Stimulated activated CD4-positive, alpha-beta T cell treated with anti-CD3 and anti-CD28 coated beads, Interleukin-12 subunit alpha, Interleukin-12 subunit beta, amount 100 ng/mL, for 4 hours (primary cell): ENCODE measurements at places on chromosomes 4 and X.
A peak's percentile ranks its signal among the peaks of the same experiment; 100 is the strongest.

- no peak for DNase-seq
Measured at GRCh38 chrX:65846974-65847373, 179.5 kb downstream of the MSN start.

DNA sequence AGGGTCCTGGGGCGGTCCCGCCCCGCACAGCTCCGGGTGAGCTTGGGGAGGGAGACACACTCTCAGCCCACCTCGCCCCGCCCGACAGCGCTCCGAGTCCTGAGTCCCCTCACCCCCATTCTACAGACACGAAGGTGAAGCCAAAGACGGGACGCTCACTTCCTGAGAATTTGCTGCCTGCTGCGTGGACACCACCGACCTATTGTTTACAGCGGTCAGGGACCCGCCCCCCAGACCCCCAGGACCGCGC is 796 bp upstream of the ZNF141 start:
- DNase-seq: no peak

- no peak for DNase-seq
Measured at GRCh38 chr4:140790171-140790570, 34.0 kb upstream of the TBC1D9 start.

DNA sequence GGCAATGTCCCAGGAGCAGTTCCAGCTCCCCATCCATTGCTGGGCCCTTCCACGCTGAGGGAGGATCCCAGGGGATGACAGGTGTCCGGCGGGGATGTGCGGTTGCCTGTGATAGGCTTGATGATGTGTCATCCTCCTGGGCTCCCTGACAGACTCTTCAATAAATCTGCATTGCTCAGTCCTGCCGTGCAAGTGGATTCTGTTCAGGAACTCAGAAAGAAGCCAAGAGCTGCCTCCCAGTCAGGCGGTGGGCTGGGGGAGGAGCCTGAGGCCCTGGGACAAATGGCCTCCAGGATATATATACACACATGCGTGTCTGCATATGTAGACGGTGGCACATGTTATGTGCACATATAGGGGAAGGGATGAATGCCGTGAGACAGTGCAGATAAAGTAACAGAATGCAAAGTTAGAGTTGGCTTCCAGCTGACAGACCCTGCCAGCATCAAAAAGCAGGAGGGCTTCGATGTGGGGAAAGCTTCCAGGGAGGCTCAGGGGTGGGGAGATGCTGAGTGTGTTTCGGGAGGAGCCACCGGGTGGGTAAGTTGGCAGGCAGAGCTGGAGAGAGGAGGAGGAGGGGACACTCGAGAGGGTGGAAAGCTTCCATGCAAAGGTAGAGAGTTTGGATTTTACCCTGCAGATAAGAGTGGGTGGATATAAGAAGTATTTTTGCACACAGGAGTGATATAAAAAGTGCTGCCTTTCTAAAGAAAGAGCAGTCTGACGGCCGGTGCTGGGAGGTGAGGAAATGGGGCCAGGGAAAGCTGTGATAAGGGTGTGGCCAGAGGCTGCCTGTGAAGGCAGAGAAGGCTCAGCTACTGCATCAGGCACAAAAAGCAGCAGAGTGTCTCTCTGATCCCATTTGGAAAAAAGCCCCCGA is 28.5 kb upstream of the CRMP1 start:
- no peak for DNase-seq

GRCh38 chr4:152072906-152073305 is 312.1 kb upstream of the GATB start:
- no peak for DNase-seq

DNA sequence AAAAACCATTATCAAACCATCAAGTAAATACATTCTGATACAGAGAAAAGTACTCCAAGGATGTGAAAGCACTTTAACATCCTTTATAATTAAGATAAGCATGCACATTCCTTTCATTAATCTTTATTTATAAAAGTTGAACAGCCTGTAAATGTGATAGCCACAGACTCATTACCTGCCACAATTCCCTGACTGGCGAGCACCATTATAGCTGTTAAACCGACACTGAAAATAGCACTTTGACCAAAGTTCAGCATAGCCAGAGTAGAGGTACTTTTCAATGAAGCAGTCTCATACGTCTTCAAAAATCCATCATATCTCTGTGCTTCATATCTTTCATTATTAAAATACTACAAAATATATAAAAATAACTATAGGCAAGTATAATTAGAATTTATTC is 84.7 kb downstream of the ABCB7 start:
- no peak for DNase-seq

DNA sequence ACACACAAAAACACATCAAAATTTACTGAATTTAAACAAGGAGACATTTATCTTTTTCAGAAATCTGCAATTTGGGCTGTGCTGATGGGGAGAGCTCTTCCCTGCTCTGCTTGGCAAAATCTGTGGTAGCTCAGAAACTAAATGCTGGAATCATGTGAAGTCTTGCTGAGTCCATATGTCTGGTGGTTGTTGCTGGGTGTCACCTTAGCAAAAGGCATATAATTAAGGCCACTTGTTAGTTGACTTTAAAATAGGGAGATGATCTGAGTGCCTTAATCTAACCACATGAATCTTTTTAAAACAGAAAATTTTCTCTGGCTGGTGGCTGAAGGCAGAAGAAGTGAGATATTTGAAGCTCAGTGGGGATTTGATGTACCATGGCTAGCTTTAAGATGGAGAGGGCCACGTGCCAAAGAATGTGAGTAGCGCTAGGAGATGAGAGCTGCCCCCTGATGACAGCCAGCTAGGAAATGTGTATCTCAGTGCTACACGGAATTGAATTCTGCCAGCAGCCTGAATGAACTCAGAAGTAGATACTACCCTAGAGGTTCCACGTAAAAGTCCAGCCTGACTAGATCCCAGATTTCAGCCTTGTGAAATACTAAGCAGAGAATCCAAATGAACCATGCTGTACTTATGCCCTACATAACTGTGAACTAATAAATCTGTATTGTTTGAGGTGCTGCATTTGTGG is 7.6 kb upstream of the GUF1 start:
- DNase-seq: no peak

- no peak for DNase-seq
Measured at GRCh38 chr4:153116291-153116680, 88.0 kb upstream of the TRIM2 start.

- peak; percentile 29 for DNase-seq
Measured at GRCh38 chrX:47662144-47662657, 3.2 kb upstream of the UXT start.

- DNase-seq: no peak
Measured at GRCh38 chr4:133593764-133594163, 444.7 kb downstream of the PCDH10 start.

GRCh38 chr4:19213388-19213787 is 1038.3 kb upstream of the SLIT2 start:
- DNase-seq: no peak

- no peak for DNase-seq
Measured at GRCh38 chr4:182823576-182823975, 93.6 kb downstream of the DCTD start.

GRCh38 chrX:96907516-96908272 is 24.0 kb downstream of the RPA4 start:
- no peak for DNase-seq

DNA sequence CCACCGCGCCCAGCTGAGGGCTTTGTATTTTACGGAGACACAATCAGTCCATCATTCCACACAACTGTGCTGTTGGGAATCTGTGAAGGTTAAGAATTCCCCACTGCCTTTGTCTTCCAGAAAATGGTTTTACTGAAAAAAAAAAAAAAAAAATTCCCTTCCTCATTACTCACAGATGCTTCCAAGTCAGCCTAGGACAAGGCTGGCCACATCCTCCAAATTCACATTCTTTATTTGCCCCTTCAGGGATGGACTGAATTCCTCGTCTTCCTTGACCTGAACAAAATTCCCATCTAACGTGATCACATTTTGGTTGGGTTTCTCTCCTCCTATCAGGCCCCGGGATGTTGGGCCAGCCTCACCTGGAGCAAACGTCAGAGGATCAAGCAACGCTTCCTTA is 130.3 kb downstream of the DHRSX start:
- DNase-seq: no peak

- DNase-seq: no peak
Measured at GRCh38 chrX:39757971-39758370, 339.8 kb downstream of the BCOR start.

GRCh38 chr4:68765876-68766275 is 49.9 kb upstream of the UGT2B10 start:
- no peak for DNase-seq

- no peak for DNase-seq
Measured at GRCh38 chrX:6738518-6739470, 203.9 kb upstream of the VCX3A start.

GRCh38 chr4:102823897-102824296 is 3.5 kb downstream of the UBE2D3 start:
- no peak for DNase-seq

GRCh38 chr4:104975617-104976016 is 171.1 kb upstream of the TET2 start:
- no peak for DNase-seq

DNA sequence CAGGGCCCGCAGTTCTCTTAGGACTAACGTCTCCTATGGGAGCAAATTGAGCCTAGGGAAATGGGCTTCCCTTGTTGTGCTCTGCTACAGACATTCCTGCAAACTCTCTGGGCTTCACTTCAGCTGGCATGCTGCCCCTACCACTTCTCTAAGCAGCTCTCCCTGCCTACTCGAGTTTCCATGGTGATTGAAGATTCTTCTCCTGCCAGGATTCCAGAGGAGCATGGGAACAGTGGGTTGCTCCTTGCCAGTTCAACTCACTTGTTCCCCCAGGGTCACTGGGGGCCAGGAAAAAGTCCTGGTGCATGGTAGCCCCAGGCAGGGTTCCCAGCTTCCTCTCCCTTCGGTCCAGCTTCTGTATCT is 21.1 kb upstream of the WDR17 start:
- DNase-seq: no peak

DNA sequence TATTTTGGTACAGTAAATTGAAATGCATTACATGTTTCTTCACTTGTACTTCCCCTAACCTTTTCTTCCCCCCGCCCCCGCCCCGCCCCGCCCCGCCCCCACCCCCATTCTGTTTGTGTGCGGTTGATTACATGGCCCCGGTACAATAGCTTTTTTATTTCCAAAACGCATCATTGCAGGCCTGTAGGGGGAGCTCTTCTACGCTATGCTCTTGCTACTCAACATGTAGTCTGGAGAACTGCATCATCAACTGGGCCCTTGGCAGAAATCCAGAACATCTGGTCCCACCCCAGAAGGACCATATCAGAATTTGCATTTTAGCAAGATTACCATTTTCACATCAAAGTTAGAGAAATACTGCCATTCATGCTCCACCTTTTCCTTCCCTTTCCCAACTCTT is 333.3 kb upstream of the DDX53 start:
- no peak for DNase-seq

GRCh38 chrX:10045327-10046000 is 78.3 kb downstream of the CLDN34 start:
- no peak for DNase-seq

GRCh38 chrX:151801980-151802379 is 67.4 kb downstream of the CNGA2 start:
- no peak for DNase-seq

DNA sequence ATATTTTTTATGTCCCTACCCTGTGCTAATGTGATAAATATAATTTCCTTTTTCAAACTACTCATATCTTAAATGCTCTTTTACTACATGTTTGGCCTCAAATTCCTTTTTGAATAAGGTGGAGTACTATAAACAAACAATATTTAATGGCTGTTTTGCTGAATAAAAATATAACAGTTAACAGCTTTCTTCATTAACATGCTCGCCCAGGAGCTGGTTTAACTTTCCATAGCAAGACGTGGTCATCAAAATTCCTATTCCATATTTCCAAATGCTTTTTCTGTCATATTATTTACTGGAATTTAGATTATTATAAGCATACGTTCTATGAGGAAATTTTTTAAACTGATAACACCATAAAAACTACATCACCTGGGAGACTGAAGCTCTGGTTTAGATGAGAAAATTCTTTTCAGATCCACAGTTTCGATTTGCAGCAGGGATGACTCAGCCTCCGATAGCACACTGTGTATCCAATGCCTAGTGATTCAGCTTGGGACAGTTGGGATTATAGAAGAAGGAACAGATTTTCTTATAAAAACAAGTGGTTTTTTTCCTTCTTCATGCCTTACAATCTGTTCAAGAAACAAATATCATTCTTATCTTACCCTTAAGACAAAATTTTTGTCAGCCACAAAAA is 129.1 kb downstream of the FBXO8 start:
- DNase-seq: no peak

DNA sequence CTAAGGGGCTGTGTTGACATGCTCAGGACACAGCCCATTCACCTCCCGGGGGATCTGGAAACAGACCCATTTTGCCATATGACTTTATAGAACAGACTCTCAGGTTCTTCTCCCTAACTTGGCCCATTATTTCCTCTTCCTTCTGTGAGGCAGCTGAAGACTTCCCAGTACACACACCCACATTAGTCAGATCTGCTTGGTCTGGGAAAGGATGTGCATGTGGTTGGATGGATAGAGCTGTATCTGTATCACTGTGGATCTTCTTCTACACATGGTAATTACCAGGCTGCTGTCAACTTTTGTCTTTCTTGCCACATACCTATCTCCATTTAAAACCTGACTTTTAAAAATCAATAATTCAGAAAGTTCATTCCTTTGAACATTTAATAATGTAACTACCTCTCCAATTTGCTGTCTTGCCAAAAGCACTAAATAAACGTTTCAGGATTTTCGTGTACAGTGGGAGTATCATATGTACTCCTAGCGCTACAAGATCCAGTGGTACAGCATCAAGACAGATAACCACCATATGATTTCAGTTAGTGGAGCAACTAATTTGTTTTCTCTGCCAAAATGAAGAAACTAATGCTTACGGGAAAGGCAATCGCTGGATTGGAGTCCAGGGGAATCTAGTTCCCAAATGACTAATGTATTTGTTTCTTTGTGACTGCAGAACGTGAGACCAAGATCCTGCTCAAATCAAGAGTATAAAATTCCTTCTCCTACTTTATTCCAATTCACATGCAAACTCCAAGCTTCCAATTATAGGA is 134.1 kb upstream of the MAP3K15 start:
- DNase-seq: no peak

DNA sequence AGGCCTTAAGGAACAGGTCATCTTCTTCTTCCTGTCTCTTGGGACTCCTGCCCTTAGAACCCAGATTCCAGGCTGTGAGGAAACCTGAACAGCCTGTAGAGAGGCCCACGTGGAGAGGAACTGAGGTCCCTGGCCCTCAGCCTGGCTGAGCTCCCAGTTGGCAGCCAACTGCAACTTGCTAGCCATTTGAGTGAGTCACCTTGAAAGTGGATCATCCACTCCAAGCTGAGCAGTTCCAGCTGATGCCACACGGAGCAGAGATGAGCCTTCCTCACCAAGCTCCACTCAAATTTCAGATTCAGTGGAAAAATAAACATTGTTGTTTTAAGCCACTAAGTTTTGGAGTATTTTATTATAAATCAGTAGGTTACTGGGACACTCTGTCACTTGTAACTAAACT is 392.5 kb downstream of the BCOR start:
- DNase-seq: no peak

GRCh38 chr4:182384631-182385091 is 141.5 kb downstream of the TENM3 start:
- DNase-seq: no peak

DNA sequence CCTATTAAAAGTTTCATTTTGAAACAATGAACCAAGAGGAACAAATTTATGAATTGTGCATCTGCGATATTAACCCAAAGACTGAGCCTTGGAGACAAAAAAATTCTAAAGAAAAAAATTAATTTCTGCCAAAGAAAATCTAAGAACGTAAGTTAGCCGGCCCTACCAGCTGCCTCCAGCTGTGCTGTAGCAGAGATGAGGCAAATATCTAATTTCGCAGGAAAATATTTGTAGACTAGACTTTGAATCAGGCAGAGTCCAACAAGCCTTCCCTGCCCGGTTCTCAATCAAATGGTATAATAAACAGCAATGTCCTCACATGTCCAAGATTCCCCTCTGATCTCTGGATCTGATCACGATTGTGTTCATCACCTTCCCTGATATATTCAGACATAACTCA is 21.2 kb upstream of the SMIM20 start:
- DNase-seq: no peak
